ENCODE measurements at places on chromosomes 1 and 21. TPM values are rescaled to one million over a fixed set of nuclear protein-coding genes. Genes with fewer than 3 reads are reported as not detected.

SPRR2E gene
- not detected for total RNA-seq

DNA sequence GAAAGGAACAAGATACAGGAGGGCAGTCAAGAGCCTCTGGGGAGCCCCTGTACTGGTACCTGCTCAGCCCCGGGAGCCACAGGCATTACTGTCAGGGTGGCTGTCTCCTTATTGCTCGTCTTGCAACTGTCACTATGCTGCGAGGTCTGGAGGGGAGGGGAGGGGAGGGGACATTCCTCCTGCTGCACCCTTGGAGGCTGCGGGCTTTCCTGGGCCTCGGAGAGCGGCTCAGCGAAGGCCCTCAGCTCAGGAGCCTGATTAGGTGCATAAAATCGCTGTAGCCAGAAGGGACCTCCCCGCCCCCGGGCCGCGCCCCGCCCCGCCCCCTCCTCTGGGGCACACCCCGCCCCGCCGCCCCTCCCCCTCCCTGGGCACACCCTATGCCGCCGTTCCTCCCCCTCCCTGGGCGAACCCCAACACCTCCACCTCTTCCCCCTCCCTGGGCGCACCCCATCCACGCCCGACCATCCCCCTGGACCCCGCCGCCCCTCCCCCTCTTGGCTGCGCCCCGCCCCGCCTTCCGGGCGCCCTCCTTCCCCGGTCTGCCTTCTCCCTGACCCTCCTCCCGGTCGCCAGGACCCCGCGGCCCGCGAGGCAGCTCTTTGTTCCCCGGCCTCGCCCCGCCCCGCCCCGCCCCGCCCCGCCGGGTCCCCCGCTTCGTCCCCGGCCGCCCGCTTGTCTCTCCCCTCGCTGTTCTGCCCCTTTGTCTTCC is 35.5 kb downstream of the CACHD1 start:
- DNase-seq = no peak

DNA sequence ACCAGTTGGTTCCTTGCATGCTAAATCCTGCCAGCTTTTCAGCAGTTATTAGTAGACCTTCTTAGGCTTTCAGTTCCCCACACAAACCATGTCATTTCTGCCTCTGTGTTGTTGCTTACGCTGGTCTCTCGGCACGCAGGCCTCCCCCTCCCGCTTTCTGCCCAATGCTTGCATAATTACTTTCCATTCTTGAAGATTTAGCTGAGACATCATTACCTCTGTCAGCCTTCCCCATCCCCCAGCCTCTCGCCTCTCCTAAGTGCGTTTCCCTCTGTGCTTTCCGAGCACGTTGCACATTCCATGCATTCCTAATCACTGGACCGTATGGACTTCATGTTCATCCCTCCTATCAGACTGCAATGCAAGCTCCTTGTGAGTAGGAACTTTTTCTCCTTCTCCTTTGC is 26.8 kb downstream of the TSHB start:
- peak; percentile 74 for DNase-seq

DNA sequence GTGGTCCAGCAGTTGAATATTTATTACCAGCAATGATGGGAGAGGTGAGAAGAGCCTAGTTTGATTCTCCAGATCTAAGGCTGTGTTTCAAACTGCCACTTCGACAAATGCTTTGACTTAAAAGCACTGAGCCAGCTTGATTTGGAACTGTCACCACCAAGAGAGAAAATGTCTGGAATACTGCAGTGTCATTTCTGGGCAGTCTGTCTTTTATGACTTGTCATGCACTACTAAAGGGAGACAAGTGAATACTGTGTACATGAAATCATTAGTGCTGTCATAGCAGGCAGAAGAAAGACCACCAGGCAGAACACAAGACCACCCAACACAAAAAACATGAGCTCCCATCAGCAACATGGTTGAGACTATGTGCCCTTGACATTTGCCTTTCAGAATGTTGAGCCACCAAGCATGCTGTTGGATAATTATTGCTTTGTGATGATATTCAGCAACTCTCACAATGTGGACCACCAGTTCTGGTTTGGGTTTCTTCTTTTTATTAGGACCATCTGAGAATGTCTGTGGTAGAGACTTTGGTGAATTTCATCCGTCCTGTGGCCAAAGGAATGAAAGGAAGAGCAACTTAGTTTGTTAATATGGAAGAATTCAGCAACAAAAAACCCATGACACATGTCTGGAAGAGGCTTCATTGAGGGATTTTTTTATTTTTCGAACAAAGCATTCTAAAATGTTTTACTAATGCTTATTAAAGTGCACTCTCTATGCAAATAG is 125.8 kb downstream of the NTMT2 start:
- DNase-seq = no peak

- no peak for DNase-seq
These were observed 193.5 kb downstream of the GPATCH2 start for GRCh38 chr1:217437376-217437775.

- DNase-seq = no peak
These were observed 2.1 kb downstream of the LINGO4 start for GRCh38 chr1:151803164-151803563.

OPTC gene
- not detected for total RNA-seq
